T-helper 1 cell treated with Interleukin-12 subunit alpha and Interleukin-12 subunit beta and Interleukin-4 antibody, amounts not matched to agents 30 ng/mL and 1 ng/mL, for 36 hours (primary cell): ENCODE measurements at places on chromosomes 5 and 9. TPM values are rescaled to one million over a fixed set of nuclear protein-coding genes. Genes with fewer than 3 reads are reported as not detected.

IL3 gene
- 5.0 and 6.0 TPM in 2 replicates for total RNA-seq

SLC6A19 gene
- not detected in 2 replicates for total RNA-seq

PCDHA11 gene
- total RNA-seq, result not detected in 2 replicates

LEAP2 gene
- total RNA-seq, result 2.7 and 3.8 TPM in 2 replicates

SPINK13 gene
- total RNA-seq, result not detected in 2 replicates

SERF1A gene
- 3.0 and 4.1 TPM in 2 replicates for total RNA-seq

HAVCR2 gene
- total RNA-seq, result 215 and 218 TPM in 2 replicates

CCDC192 gene
- total RNA-seq, result not detected in 2 replicates

TUBB4B gene
- 275 and 280 TPM in 2 replicates for total RNA-seq

RIGI gene
- total RNA-seq, result 30.9 and 31.3 TPM in 2 replicates

PLPPR1 gene
- not detected in 2 replicates for total RNA-seq

RNF224 gene
- total RNA-seq, result not detected in 2 replicates

CMYA5 gene
- total RNA-seq, result 0.20 and 0.29 TPM in 2 replicates

MFAP3 gene
- 28.6 and 30.4 TPM in 2 replicates for total RNA-seq

NFIB gene
- 0.05 TPM in 1 of 2 replicates, not detected in the other for total RNA-seq

EGFL7 gene
- 0.49 and 1.0 TPM in 2 replicates for total RNA-seq

ARPC5L gene
- total RNA-seq, result 76.6 and 81.1 TPM in 2 replicates

GLDC gene
- 1.0 and 3.1 TPM in 2 replicates for total RNA-seq

CEMIP2 gene
- total RNA-seq, result 64.7 and 64.9 TPM in 2 replicates
